ENCODE measurements at places on chromosomes 1 and 21. TPM values are rescaled to one million over a fixed set of nuclear protein-coding genes. Genes with fewer than 3 reads are reported as not detected.

The LMNA gene
- total RNA-seq, result 854 TPM

The NPPA gene
- not detected for total RNA-seq

The SPATA45 gene
- not detected for total RNA-seq

The CYP4X1 gene
- 0.59 TPM for total RNA-seq

The TEX38 gene
- not detected for total RNA-seq
